ENCODE measurements at places on chromosomes 3 and 15. TPM values are rescaled to one million over a fixed set of nuclear protein-coding genes. Genes with fewer than 3 reads are reported as not detected.

- no peak overlapping the region for H3K27ac ChIP-seq
- H3K4me1 ChIP-seq, result peaks cover 51% of the 10 kb centered on the region
- DNase-seq, result no peak
- no peaks in the 10 kb centered on the region for H3K27me3 ChIP-seq
- no peak overlapping the region for H3K4me3 ChIP-seq
Measured at GRCh38 chr3:45968706-45969105, 25.4 kb downstream of the CXCR6 start.

- no peaks in the 10 kb centered on the region for H3K27me3 ChIP-seq
- H3K27ac ChIP-seq, result no peak overlapping the region
- no peaks in the 10 kb centered on the region for H3K4me1 ChIP-seq
Measured at GRCh38 chr15:89963301-89964231, 37.6 kb upstream of the ZNF710 start.

TMC3 gene
- total RNA-seq, result not detected

- no peak overlapping the region for H3K4me3 ChIP-seq
- H3K27ac ChIP-seq, result no peak overlapping the region
- H3K36me3 ChIP-seq, result no peaks in the 10 kb centered on the region
- no peak for DNase-seq
- H3K4me1 ChIP-seq, result no peaks in the 10 kb centered on the region
Measured at GRCh38 chr3:46438831-46439230, 25.9 kb downstream of the LTF start.

RBPMS2 gene
- total RNA-seq, result 0.37 TPM

- H3K36me3 ChIP-seq, result no peaks in the 10 kb centered on the region
- H3K27me3 ChIP-seq, result no peaks in the 10 kb centered on the region
- H3K4me1 ChIP-seq, result peaks cover 48% of the 10 kb centered on the region
- H3K4me3 ChIP-seq, result peak overlapping the region; percentile 88
- peak; percentile 57 for DNase-seq
Measured at GRCh38 chr3:194485881-194486539, 792 bp downstream of the ATP13A3 start.

TGM4 gene
- total RNA-seq, result not detected

CCR2 gene
- 9.5 TPM for total RNA-seq

- H3K36me3 ChIP-seq, result peaks cover 25% of the 10 kb centered on the region
- H3K27ac ChIP-seq, result peak within 1 kb of the TSS; percentile 89
- H3K4me1 ChIP-seq, result peaks cover 60% of the 10 kb centered on the region
- no peaks in the 10 kb centered on the region for H3K27me3 ChIP-seq
- DNase-seq, result peak; percentile 58
- H3K4me3 ChIP-seq, result peak within 1 kb of the TSS; percentile 99
Measured at GRCh38 chr3:32951410-32951811, at the start of gene CCR4. Gene CCR4 (plus strand): TSS chr3:32951644. CDS start chr3:32953423, 1,779 bp downstream.
